Caki2 (cell line): ENCODE measurements at places on chromosomes 3 and 15.
A peak's percentile ranks its signal among the peaks of the same experiment; 100 is the strongest.

DNA sequence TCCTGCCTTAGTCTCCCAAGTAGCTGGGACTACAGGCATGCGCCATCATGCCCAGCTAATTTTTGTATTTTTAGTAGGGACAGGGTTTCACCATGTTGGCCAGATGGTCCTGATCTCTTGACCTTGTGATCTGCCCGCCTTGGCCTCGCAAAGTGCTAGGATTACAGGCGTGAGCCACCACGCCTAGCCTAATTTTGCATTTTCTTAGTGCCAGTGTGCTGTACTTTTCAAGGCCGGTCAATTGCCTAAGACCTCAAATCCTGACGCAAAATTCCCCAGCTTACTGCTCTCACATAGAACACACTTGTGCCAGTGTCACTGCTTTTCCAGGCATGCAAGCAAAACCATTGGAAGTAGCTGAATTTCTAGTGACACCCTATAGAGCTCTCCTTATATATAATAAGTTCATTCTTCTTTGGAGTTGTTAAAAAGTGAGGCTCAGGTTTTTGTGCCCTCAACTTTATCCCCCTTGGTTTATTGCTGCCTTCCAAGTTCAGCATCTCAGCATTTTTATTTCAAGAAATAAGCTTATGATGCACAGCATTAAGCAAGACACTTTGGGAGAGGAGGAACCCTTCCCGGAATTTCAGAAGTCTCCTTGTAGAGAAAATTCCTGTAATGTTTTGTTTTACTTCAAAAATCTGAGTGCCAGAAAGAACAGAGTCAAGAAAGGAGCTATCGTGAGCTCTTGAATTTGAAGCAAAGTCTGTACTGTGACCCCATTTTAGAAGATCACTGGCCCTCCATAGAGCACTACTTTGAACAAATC, 93.2 kb downstream of the FILIP1L start:
- no peak for DNase-seq

GRCh38 chr3:155166441-155166840, 86.3 kb downstream of the MME start:
- no peak for DNase-seq

- no peak for DNase-seq
Observed at GRCh38 chr3:43289401-43289800, 3.1 kb downstream of the SNRK start.

GRCh38 chr3:66639809-66640356, 139.1 kb upstream of the LRIG1 start:
- no peak for DNase-seq

GRCh38 chr3:62281726-62282125, 91.6 kb downstream of the FEZF2 start:
- no peak for DNase-seq

GRCh38 chr3:128585974-128586373, 64.6 kb downstream of the RPN1 start:
- DNase-seq, result no peak

GRCh38 chr3:120765830-120766493, 23.4 kb downstream of the GTF2E1 start:
- no peak for DNase-seq

DNA sequence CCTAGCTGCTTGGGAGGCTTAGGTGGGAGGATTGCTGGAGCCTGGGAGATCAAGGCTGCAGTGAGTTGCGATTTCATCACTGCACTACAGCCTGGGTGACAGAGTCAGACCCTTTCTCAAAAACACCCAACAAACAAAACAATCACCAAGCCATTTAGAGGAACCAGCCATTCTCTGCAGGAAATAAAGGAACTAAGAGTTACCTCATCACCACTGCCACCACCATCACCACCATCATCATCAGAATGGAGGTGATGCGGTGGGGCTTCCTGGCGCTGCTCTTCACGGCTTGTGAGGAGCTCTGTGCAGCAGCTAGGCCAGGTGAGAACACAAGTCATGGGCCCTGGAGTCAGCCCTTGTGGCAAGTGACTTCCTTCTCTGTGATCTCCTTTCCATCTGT, 37.7 kb upstream of the KLHL25 start:
- no peak for DNase-seq

DNA sequence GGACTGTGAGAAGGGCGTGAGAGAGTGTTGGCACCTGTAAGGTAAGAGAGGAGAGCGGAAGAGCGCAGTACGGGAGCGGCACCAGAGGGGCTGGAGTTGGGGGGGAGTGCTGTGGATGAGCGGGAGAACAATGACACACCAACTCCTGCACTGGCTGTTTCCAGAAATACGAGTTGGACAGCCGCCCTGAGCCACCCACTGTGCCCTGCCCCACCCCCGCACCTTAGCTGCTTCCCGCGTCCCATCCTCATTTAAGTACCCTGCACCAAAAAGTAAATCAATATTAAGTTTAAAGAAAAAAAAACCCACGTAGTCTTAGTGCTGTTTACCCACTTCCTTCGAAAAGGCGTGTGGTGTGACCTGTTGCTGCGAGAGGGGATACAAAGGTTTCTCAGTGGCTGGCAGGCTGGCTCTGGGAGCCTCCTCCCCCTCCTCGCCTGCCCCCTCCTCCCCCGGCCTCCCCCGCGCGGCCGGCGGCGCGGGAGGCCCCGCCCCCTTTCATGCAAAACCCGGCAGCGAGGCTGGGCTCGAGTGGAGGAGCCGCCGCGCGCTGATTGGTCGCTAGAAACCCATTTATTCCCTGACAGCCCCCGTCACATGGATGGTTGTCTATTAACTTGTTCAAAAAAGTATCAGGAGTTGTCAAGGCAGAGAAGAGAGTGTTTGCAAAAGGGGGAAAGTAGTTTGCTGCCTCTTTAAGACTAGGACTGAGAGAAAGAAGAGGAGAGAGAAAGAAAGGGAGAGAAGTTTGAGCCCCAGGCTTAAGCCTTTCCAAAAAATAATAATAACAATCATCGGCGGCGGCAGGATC, at the start of gene SOX2:
Gene SOX2, plus strand, starts transcription at position 601 of the 811 bp plus-strand sequence. CDS start 436 bp downstream, outside the sequence.
- peak; percentile 86 for DNase-seq

GRCh38 chr3:120052677-120053076, 41.6 kb downstream of the GSK3B start:
- no peak for DNase-seq

DNA sequence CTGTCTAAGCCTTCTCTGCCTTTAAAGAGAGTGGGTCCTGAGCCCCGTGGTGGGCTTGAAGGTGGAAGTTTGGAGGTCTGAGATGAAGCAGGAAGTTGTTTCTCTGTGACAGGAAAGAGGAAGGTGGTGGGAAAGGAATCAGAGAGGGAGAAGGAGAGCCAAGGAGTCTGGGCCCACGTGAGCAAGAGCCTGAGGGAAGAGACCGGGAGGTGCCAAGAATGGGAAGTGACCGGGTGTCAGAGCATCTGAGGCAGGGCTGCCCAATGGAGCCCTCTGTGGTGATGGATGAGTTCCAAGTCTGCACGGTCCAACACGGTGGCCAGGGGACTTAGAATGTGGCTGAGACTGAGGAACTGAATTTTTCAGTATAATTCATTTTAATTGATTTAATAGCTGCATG, 24.6 kb downstream of the ALDH1L1 start:
- no peak for DNase-seq

DNA sequence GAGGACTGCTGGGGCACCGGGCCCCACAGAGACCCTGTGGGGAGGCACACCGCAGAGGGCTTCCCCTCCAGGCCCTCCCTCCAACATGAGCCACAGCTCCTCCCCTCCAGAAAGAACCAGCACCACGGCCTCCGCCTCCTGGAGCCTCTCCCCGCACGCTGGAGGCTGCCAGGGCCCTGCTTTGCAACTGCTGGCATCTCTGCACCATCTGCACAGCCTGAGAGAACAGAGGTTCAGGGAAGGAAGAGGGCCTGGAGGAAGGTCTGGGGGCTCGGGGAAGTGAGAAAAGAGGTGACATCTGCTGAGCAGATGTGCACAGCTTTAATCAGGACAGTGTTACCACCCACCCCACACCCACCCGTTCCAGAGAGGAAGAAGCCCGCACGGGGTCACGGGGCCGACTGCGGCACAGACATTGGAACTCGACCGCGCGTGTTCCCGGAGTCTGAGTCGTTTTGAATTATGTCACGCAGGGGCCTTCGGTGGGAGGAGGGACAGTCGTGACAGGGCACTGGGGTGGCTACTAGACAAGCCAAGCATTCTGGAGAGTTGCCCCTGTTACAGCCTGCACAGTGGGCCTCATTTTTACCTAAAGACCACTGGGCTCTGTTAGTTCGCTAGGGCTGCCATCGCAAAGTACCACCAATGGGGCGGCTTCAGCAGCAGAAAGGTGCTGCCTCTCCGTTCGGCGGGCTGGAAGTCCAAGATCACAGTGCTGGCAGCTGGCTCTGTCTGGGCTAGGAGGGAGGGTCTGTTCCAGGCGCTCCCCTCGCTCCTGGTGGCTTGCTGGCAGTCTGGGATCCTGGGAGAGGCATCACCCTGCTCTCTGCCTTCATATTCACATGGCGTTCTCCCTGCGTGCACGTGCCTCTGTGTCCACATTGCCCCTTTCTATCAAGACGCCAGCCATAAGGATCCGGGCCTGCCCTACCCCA, 194.8 kb downstream of the XXYLT1 start:
- no peak for DNase-seq

DNA sequence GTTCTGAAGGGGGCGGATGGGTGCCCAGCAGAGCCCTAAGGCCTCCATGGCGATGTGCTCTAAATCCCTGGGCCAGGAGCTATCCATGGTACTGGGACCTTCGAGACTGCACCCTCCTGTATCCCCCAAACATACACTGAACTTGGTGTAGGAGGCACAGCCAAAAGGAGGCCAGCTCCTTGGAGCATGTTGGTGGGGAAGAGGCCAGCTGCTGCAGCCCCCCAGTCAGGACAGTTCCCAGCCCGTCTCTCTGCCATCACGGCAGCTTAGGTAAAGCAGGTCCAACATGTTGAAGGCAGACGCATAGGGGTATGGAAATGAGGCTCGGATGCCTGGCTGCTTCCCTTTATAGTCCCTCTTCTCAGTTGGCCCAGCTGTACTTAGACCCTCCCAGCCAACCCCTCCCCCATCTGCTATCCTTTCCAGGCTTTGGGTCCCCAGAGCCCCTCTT, 1.8 kb downstream of the CAMKV start:
- peak; percentile 15 for DNase-seq

GRCh38 chr3:169668957-169669741, 5.6 kb upstream of the MECOM start:
- DNase-seq, result peak; percentile 52

- DNase-seq, result no peak
Observed at GRCh38 chr3:35602395-35602936, 36.9 kb upstream of the ARPP21 start.

DNA sequence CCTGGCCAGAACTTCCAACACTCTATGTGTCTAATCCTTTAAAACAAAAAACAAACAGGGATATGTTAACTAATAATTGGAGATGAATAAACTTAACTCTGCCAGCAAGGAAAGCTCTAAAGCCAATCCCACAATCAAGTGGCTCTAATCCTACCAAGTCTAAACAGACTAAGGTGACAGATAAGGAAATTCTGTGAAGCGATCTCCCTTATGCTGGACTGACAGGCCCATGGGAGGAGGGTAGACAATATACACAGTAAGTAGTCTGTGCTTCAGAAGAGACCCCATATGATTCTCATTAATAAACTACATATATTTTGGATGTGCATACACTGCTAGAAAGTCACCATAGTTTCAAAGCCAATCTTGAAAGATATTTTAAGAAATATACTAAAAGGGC, 10.1 kb downstream of the VPS13C start:
- no peak for DNase-seq

DNA sequence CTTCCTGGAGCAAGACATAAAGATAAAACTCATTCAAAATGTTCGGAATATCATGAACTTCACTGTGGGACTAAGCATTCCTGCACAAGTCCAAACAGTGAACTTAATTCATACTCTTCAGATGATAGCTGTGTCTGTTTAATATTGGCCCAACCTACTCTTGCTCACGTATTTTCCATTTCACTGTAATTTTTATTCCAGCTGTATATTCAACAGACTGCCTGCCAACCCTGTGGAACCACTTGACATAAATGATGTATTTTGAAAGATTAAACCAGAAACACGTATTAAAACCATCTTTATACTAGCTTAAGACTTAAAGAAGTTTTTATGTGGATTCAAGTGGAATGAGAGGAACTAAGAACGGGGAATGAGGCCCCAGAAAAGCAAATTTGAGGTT, 172.5 kb downstream of the TMEM108 start:
- no peak for DNase-seq
